ENCODE measurements at places on chromosomes 1 and 21.

GRCh38 chr1:2343023-2343935, 48.1 kb downstream of the MORN1 start:
- no peak for DNase-seq

- no peak for DNase-seq
Measured at GRCh38 chr1:56194701-56195300, 384.6 kb downstream of the PLPP3 start.

- DNase-seq, result no peak
Measured at GRCh38 chr1:246193537-246193936, 313.5 kb downstream of the SMYD3 start.

GRCh38 chr1:23216771-23217420, 406 bp downstream of the HTR1D start:
- DNase-seq, result no peak

- DNase-seq, result no peak
Measured at GRCh38 chr1:202252271-202252670, 58.7 kb downstream of the LGR6 start.

DNA sequence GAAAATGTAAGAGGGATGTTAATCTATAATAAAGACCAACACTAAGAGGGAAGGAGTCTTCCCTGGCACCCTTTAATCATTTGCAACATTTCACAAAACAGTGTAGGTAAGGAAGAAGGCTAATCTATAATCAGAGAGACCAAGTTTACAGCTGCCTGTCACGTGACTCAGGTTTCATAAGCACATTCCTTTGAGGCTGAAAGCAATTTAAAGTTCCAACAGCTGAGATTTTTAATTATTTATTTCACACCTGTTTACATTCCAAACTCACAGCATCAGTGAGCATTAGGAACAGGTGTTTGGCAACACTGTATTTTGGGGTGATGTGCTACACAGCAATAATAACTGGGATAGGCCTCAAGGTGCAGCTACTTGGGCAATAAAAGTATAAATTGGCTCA, 75.7 kb upstream of the PGBD5 start:
- DNase-seq, result no peak

- no peak for DNase-seq
Measured at GRCh38 chr1:206633708-206634121, 1.6 kb upstream of the DYRK3 start.

- no peak for DNase-seq
Measured at GRCh38 chr1:88557014-88557413, 127.1 kb upstream of the PKN2 start.

- no peak for DNase-seq
Measured at GRCh38 chr1:56583957-56584468, 4.7 kb upstream of the PLPP3 start.

GRCh38 chr1:19315378-19316198, 3.5 kb downstream of the SLC66A1 start:
- no peak for DNase-seq

GRCh38 chr21:34701726-34702125, 32.9 kb downstream of the CLIC6 start:
- no peak for DNase-seq

GRCh38 chr1:2452201-2452931, 23.7 kb upstream of the PLCH2 start:
- DNase-seq, result no peak

DNA sequence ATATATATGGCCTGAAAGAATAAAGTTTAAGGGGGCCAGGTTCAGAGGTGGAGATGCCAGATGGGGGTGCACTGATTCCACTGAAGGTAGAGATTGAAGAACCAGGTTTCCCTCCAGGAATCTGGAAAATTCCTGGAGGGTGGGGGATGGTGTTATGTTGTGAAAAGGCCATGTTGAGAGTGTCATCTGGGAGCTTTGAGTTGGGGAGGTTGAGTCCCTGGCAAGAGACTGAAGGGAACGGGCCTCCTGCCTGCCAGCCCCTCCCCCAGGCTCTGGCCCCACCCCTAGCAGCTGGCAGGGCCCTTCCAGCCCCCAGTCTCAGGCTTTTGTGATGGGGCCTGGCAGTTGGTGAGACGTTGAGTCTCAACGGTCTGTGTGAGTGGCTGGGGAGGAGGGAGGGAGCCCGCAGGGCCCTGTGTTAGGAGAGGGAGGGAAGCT, 4.1 kb downstream of the PTPRU start:
- DNase-seq, result no peak

- DNase-seq, result no peak
Measured at GRCh38 chr1:52640697-52641096, 7.7 kb downstream of the SHISAL2A start.

GRCh38 chr1:199161766-199162303, 523.0 kb downstream of the PTPRC start:
- no peak for DNase-seq

- no peak for DNase-seq
Measured at GRCh38 chr1:76336931-76337371, 262.4 kb downstream of the ST6GALNAC3 start.

DNA sequence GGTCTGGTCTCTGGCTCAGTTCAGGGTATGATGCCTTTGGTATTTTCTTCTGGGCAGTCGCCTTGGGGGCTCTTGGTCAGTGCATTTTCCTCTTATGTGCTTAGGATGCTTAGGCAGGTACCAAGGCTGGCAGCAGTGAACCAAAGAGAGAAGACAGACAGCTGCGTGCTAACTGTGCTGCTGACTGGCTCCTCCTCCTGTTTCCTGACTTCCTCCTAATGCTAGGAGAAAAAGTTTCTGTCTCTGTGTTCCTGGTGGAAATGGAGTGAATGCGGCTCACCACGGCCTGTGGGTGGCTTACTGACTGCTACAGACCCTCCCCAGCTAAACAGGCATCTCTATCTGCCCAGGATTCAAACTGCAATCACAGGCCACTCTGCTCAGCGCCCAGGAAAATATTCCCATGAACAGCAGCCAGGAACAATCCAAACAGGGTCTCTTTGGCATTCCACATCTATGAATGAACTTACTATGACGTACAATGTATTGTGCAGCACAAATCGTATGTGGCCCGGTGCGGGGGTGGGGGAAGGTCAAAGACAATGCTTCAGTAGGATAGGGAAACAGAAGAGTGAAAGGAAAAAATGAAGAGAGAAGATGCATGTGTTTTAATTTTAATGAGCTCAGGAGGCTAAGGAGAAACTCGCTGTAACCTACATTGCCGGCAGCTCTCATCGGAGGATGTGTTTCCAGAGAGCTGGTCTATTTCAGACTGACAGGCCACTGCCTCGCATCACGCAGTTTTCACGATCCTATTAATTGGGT, 2.8 kb downstream of the ABCG1 start:
- DNase-seq, result no peak
